ENCODE measurements at places on chromosomes 2 and 18.
A peak's percentile ranks its signal among the peaks of the same experiment; 100 is the strongest.

DNA sequence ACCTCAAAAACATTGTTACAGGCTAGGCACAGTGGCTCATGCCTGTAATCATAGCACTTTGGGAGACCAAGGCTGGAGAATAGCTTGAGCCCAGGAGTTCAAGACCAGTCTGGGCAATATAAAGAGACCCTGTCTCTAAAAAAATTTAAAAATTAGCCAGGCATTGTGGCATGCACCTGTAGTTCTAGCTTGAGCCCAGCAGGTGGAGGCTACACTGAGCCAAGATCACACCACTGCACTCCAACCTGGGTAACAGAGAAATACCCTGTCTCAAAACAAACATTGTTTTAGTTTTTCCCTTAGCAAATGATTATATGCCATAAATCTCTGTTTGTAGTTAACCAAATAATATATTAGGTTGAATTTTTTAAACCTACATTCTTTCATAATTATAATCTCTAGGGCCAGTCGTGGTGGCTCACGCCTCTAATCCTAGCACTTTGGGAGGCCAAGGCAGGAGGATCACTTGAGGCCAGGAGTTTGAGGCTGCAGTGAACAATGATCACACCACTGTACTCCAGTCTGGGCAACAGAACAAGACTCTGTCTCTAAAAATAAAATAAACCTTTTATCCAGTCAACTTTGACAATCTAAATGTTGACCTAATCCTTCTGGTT lies 13.3 kb upstream of the CYP20A1 start:
- DNase-seq: peak; percentile 27

DNA sequence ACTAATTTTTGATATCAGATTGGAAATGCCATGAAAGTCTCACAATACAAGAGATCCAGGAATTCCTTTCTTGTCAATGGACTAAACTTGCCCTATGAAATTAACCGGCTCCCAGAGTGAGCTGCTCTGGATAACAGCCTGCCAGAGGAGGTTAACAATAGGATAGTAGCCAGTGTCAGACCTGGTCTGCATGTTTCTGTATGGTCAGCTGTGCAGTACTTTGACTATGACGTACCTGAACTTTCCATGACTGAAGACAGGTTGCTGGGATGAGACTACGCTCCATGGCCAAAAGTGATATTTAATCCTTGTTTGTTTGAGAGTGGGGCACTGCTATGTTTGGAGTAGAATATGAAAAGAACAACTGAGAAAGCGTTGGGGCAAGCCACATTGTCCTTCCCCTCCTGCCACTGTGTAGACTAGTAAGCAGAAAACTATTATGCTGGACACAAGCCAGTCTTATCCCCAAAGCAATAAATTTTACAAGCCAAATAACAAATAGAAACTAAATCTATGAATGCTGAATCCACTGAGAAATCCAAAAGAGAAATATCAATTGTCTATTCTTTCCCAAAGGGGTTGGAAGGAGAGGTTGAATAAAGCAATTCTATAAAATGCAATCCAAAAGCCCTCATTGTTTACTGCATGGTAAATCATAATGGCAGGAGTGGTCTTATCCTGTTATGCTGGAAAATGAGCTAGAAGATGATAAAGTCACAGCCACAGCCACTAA lies 115.5 kb upstream of the CYP26B1 start:
- DNase-seq: peak; percentile 67

GRCh38 chr18:59063300-59063906 lies 76.3 kb upstream of the SEC11C start:
- no peak for DNase-seq

GRCh38 chr2:11309706-11310105 lies 34.7 kb downstream of the ROCK2 start:
- no peak for DNase-seq

DNA sequence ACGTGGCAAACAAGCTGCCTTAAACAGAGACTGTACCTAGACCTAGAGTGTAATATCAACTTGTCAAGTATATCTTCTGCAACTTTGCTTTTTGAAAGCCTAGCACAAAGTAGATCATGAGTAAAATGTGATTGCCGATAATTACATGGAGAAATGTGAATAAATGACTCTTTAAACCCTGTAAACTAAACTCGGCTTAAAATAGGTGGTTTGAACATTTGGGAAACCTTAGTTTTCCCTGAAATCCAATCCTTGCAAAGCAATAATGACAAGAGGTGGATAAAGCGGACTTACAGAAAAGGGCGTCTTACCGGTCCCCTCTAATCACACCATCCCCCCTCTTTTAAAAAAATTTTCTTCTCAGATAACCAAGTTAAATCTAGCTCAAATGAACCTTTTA lies 549 bp upstream of the PSMD14 start:
- no peak for DNase-seq

- DNase-seq: no peak
Measured at GRCh38 chr2:203582468-203582867, 47.4 kb upstream of the RAPH1 start.

DNA sequence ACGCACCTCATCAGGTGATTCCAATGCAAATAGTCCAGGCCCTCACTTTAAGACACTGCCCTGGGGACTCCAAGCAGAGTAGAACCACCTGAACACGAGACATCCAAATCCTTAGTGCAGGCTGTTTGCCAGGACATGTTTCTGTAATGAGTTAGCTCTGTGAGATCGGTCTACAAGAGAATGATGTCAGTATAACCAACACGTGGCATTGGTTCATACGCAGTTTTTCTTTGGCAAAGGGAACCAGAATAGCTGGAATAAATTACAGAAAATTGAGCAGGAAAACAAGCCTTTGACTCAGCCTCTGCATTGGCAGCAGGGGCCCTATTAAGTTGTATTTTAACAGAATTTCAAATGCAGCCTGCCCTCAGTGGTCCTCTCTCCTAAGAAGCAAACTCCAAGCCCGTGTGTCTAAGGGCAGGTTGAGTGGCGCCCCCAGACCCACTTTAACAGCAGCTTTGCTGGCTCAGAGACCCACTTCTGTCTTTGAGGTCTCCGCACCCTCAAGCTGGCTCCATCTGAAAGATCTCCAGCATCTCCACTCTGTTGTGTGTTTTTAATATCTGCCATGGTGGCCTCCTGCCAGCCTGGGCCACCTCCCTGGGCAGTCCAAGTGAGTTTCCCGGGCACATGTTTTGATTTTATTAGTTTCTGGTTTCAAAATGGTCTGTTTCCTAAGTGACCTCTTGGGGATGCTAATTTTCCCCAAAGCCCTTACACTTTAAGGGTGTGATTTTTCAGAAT lies 61.3 kb downstream of the ALPK2 start:
- no peak for DNase-seq

- no peak for DNase-seq
Measured at GRCh38 chr2:9675415-9676351, 44.9 kb upstream of the YWHAQ start.

GRCh38 chr2:47899915-47900816 lies 6.1 kb downstream of the FBXO11 start:
- DNase-seq: no peak

- DNase-seq: no peak
Measured at GRCh38 chr2:238774071-238774470, 73.8 kb upstream of the TWIST2 start.

GRCh38 chr2:100002059-100002458 lies 140.3 kb downstream of the AFF3 start:
- DNase-seq: no peak

GRCh38 chr2:219457784-219458369 lies 23.2 kb downstream of the SPEG start:
- DNase-seq: no peak

DNA sequence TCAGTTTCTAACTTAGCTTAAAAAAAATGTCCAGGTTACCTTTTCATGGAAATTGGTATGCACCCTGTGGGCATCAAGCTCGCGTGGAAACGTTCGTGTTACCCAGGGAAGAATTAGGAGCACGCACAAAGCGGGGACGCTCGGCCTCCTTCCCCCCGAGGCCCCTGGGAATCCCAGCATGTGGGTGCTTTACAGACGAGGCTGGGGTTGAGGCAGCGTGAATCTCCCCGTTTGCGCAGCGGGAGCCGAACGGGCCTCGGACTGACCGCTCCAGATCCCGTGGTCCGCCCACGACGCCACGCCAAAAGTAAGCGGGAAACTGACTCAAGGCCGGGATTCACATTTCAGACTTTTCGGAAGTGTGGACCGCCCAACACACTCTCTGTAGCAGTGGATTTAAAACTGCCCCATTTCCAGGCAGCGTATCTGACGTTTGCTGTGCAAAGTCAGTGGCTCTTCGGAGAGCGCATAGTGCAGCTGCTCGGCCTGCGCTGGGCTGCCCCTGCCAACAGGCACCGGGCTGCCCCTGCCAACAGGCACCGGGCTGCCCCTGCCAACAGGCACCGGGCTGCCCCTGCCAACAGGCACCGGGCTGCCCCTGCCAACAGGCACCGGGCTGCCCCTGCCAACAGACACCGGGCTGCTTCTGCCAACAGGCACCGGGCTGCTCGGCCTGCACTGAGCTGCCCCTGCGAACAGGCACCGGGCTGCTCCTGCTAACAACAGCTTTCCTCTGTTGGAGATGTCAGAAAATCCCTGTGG lies 49.7 kb downstream of the SH3YL1 start:
- DNase-seq: no peak

DNA sequence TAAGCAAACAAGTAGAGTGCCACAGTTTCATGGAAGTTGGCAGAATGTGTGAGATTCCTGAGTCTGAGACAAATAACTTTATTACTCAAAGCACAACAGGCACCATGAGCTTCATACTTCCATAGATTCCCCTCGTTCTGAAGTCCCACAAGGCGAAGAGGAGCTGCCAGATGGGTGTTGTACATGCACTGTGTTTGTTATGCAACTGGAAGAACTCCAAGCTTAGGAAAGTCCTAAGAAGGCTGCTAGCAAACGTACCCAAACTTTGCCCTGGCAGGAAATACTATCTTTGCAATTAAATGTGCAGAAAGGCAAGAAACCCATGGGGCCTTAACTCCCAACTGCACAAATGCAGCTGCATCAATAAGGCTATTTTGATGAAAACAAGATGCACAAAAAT lies 1.6 kb upstream of the GCA start:
- no peak for DNase-seq

- no peak for DNase-seq
Measured at GRCh38 chr2:134273256-134273983, 19.5 kb downstream of the MGAT5 start.

- DNase-seq: peak; percentile 12
Measured at GRCh38 chr2:217943446-217944321, 59.1 kb downstream of the TNS1 start.

GRCh38 chr18:57771626-57772025 lies 31.5 kb downstream of the ATP8B1 start:
- DNase-seq: no peak

- peak; percentile 81 for DNase-seq
Measured at GRCh38 chr18:77765468-77765867, 515.8 kb downstream of the GALR1 start.

- DNase-seq: no peak
Measured at GRCh38 chr2:198711484-198711883, 746.3 kb downstream of the SATB2 start.

GRCh38 chr2:235414422-235414821 lies 79.4 kb upstream of the AGAP1 start:
- DNase-seq: peak; percentile 79

DNA sequence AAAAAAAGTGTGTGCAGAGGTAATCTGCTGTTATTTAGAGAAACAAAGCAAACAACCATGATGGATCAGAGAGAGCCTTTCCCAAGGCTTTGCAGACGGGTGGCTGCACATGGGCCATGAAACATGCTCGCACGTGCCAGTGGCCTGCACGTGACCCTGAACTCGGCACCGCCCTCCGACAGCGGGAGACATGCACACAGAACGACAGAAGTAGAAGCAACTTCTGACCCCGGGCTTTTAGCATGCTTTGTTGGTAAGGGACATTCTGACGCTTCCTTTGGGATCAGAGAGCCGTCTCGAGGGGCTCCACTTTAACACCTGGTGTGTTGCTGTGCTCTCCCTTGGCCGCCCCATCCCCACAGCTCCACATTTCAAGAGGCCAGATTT lies 112.5 kb downstream of the KCNF1 start:
- no peak for DNase-seq

GRCh38 chr2:71426721-71427120 lies 26.6 kb upstream of the DYSF start:
- DNase-seq: no peak

DNA sequence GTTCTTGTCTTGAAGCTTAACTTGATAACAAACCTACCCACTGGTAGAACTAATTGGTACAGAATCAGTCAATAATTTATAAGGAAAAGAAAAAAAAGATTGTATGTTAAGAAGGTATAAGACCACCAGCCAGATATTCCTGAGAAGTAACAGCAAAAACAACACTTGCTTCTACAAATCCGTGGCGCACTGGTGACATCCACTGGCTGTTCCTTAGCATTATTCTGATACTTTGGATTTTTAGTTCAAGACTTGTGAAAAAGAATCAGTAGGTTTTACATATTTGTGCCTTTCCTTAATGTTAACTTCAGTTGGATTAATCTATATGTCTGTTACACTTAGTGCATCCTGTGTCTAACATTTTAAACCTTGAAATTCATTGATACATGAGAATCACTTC lies 141.8 kb downstream of the GRB14 start:
- DNase-seq: peak; percentile 28

GRCh38 chr2:231371430-231372054 lies 24.0 kb upstream of the B3GNT7 start:
- no peak for DNase-seq

DNA sequence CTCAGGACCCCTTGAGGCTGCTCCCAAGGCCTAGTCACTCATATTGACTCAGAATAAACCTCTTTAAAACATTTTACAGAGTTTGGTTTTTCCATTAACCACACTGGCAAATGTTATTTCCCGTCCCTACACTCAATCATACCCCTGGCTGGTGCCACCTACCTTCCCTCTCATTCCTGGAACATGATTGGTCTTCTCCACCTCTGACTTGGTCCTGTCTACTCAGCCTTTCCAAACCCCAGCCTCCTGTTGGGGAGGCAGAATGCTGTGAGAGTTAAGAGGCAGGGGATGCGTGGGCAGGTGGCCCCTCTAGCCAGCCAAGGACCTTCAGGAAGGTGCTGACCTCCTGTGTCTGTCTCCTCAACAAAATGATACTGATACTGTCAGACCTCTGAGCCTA lies 149.3 kb downstream of the CABLES1 start:
- DNase-seq: no peak

- DNase-seq: peak; percentile 38
Measured at GRCh38 chr2:212005085-212005671, 533.4 kb downstream of the ERBB4 start.

DNA sequence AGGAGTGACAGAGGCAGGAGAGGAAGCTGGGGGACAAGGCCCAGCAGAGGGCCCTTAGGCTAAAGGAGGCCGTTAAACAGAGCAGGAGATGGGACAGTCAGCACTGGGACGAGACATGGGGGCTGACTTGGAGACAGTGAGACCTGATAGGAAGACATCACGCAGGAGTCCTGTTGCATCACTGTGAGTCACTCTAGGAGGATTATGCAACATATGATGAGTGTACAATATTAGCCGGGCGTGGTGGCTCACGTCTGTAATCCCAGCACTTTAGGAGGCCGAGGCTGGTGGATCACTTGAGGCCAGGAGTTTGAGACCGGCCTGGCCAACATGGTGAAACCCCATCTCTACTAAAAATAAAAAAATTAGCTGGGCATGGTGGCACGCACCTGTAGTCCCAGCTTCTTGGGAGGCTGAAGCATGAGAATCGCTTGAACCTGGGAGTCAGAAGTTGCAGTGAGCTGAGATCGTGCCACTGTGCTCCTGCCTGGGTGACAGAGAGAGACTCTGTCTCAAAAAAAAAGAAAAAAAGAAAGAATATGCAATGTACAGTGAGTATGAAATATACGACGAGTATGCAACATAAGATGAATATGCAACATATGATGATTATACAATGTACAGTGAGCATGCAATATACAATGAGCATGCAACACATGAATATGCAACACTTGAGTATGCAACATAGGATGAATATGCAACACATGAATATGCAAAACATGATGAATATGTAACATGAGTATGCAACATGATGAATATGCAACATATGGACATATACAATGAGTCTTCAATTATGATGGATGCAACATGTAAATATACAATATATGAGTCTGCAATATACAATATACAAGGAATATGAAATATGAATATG lies 83.3 kb upstream of the ID2 start:
- DNase-seq: no peak

All from NCI-H345 (cell line).